ENCODE measurements at places on chromosomes 1 and 21.

DNA sequence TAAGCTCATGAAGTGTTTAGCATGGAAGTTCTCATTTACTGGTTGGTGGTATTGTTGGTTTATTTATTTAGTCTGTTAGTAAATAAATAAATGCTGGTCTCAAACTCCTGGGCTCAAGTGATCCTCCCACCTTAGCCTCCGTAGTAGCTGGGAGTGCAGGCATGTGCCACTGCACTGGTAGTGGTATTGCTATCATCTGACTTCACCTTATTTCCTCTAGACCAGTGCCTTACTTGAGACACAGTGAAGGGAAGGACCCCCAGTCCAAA is 1.4 kb upstream of the SLC2A1 start:
- DNase-seq = no peak

- no peak for DNase-seq
These were observed 87.7 kb upstream of the MAGI3 start for GRCh38 chr1:113302636-113303035.

DNA sequence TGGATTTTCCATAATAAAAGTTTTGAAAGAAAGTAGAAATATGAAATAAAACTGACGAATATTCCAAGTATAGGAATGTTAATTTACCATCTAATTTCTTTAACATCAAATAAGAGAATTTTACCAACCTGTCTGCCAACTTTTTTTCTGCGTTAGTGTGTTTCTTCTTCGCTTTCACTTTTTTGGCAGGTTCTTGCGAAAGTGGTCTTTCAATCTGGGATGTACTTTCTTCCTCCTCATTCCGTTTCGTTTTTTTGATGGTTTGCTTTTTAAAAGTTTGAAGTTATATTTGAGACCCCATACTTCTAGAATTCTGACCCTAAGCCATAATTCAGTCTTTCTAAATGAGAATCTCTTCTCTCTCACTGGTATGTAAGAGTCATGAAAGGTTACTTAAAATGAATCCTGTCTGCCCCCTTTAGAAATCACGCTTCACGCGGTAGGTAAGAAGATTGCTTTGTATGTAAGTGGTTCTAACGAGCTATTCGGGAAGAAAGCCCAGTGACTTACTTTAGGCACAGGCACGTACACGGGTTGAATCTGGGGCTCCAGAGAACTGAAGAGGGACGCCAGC is 580 bp downstream of the RBM34 start:
- DNase-seq = no peak

DNA sequence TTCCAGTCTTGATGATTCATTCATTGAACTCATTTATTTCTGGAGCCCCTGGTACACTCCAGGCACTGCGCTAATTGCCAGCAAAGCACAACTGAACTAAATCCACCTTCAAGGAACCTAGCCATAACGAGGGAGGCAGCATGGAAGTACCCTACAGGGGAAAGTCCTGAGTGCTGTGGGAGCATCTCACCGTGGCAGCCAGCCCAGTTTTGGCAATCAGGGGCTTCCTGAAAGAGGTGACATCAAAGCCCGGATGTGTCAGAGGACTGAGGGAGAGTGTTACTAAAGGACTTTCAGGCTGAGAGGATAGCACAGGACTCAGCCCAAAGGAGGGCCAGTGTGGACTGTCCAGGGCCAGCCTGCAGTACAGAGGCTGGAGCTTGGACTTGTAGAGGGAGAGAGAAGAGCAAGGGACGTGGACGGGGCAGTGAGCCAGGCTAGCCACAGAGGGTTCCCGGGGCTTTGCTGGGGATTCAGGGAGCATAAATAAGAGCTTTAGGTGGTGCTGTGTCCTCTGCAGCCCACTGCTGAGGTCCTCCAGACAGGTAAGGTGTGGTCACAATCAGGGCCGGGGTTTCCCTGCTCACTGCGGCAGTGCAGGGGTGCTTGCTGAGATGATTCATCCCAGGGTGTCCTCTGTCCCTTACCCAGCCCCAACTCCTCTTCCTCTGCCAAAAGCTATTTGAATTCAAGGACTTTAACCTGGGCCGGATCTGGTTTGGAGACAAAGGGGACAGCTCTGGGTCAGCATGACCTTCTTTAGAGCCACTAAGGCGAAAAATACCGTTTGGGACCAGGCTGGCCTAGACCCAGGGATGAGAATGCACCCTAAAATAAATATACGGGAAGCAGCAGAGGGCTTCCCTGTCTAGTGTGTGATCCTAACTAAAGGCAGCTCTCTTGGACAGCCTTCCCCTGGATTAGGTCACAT is 128.3 kb downstream of the EDEM3 start:
- DNase-seq = no peak

- no peak for DNase-seq
These were observed 70.7 kb upstream of the TSPAN2 start for GRCh38 chr1:115159958-115160357.

DNA sequence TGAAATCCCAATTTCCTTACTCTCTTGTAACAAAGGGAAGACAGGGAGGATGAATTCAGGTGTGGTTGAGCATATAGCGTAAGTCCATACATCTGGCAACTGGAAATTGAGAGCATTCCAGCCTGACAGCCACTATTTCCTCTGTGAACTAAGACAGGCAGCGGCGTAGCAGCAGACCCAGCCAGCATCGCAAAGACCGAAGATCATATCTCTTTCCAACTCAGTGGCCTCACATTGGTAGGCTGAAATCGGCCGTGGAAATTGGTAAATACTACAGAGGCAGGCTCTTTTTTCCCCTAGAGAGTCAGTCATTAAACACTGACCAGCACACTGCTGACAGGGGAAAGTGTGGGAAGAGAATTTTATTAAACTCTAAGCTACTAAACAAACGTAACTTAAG is 43.4 kb downstream of the TARBP1 start:
- no peak for DNase-seq

DNA sequence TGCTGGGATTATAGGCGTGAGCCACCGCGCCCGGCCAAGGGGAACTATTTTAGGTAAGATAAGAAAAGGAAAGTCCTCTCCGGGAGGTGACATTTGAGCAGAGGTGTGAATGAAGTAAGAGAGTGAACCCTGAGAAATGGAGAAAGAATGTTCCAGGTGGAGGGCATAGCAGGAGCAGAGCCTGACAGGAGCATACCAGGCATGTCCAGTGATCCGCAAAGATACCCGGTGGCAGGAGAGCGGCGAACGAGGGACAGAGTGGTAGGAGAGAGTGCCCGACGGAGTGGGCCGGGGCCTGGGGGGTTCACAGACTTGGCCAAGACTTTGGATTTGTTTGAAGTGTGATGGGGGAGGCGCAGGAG is 7.9 kb upstream of the RPS6KA1 start:
- no peak for DNase-seq

DNA sequence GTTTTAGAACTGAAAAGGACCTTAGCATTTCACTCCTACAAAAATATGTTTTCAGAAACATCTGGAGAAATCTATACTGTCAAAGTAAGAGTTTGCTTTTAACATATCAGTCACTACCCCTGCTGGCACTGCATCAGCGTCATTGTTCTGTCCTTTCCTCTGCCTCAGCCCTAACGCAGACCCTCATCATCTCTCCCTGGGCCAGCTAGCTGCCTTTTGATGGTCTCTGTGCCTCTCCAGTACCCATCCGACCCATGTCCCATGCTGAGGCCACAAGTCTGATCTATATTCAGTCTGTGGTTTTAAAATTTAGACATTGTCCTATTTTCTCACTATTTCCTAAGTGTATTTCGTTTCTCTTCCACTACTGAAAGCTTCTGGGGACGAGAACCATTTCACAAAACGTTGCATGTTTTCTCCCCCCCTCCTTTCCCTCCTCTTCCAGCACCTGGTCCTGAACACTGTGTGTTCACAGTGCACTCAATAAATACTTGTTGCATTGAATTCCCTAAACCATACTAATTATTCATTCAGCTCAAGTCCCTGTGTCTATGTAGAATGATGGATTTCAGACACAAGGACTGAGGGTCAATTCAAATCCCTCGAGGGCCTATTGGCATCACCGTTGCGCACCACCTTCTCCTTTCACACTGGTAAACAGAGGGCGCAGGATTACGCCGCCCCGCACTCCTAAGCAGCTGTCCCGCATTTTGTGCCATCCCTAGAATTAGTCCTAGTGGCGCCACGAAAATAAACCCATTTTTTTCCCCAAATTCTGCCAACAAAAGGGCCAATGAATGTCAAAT is 53.4 kb downstream of the CD2 start:
- no peak for DNase-seq

DNA sequence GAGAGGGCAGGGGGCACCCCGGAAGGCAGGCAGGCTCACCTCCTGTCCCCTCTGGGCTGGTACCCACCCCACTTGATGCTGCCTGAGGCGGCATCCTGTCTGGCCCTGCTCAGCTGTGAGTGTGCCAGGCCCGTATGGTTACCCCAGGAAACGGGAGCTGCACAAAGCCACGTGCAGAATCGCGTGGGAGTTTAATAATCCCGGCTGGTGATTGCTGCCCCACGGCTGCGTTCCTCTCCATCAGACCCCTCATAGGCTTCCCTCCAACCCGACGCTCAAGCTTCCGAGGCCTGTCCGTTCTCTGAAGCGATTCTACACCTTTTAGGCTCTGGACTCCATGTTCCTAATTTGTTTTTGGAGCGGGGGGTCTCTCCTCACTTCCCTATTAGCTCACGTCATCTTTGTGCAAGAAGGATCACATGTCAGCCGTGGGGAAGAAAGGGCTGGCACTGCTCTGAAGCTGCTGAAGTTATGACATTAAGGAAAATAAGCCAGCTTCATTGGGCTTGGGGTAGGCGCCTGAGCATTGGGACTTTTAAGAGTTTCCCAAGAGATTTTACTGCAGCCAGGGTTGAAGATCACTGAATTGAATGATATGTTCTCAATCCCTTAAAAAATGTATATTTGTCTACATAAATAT is 1.1 kb upstream of the B3GALT5 start:
- DNase-seq = no peak

DNA sequence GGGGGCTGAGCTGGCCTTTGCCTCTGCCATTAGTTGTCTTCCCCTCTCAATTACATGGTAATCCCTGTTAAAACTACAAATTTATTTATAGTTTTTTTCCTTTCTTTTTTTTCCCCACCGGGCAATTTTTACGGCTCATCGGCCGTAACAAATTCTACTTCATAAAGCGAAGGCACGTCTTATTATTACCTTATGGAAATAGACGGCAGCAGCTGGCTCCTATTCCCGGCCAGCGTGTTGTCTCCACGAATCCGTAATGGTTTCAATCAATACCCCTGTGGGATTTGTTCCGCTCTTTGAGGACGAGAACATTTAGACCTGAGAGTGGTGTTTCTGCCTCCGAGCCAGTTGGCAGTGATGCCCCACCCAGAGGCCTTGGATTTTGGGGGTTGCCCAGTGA is 52.4 kb upstream of the IGSF21 start:
- DNase-seq = no peak

DNA sequence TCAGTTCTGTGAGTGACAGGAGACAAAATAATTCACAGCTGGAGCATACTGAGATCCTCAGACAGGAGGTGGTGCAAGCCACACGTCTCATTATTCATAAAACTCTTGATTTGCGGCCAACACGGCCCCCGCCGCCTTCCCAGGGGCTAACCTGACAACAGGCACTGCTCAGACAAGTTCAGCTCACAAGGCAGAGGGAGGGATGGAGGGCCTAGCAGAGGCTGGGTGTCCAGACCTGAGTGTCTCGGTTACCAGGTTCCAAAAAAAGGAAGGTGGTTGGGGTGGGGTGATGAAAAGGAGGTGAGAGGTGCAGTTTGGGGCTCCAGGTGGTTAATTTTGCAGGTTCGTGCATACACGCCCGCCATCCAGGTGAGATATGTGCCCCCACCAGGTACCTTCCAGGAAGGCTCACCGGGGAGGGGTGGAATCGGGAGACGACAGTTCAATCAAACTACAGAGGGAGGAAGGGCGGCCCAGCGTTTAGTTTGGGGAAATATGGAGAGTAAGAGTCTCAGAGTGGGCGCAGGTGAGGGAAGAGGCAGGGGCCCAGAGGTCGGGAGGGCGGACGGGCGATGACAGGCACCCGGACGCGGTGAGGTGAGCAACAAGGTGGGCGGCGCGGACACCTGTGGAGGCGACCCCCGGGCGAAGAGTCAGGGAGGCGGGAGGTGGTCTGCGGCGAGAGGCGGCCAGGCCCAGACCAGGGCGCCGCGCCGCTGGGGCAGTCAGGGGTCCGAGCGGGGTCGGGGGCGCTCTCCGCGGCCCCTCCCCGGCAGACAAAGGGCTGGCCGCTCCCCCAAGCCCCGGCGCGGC is 629 bp downstream of the CTNNBIP1 start:
- no peak for DNase-seq

- DNase-seq = no peak
These were observed 64.1 kb downstream of the MIS18A start for GRCh38 chr21:32214654-32215305.

- DNase-seq = no peak
These were observed 14.2 kb downstream of the THRAP3 start for GRCh38 chr1:36238433-36238832.

DNA sequence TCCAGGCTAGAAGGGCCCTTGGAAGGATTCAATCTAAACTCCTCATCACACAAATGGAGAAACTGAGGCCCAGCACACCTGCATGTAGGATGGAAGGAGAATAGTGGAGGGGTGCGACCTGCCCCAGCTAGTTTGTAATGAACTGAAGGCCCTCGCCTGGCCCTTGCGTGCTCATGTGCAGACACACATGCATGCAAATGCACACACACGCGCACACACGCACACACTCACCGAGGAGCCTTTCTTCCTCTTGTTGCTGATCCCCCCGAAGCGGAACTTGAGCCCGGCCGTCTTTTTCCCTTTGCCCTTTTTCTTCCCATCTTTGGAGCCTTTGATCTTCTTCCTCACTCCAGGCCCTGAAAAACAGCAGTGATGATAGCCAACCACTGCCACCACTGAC is 27.9 kb downstream of the CHD5 start:
- no peak for DNase-seq

DNA sequence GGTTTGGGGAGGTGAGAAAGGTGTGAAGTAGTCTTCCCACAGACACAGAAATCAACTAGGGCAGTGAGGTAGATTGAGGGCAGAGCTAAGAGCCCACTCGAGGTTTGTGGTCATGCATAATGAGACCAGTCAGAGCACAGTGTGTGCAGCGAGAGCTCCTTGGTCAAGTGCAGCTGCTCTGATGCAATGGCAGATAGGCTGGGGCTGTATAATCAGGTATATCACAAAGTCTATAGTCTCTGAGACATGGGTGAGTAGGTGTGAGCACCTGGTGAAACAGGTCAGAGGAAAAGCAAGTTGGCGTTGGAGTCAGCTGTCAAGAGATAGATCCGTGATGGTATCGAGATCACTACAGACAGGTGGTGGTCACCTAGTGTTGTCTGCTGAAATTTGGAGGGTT is 17.6 kb downstream of the DSCAM start:
- no peak for DNase-seq
